NK-92 treated with Interleukin-12 subunit alpha and Interleukin-12 subunit beta, amount 100 ng/mL, for 24 hours (cell line): ENCODE measurements at places on chromosomes 1 and 21.

DNA sequence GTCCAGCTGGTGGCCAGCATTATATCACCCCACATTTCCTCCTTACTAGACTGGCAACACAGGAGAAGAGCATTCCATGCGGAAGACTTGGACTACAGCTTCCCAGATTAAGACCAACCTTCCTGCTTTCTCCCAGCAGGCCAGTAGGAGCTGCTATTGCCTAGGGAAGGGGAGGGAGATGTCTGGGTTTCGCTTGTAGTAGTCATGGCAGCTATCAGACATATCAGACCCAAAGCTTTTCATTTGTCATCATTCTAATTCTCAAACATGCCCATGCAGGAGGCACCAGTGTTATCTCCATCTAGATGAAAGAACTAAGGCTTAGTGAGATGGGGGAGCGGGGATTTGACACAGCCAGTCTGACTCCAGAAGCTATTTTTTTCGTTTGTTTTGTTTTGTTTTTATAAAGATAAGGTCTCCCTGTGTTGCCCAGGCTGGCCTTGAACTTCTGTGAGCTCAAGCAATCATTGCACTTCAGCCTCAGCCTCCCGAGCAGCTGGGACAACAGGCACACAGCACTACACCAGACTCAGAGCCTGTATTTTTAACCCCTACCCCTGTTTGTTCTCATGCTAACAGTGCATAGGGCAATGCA is 4.5 kb downstream of the PLA2G2A start:
- no peak for DNase-seq

GRCh38 chr1:37922767-37923550 is 23.9 kb downstream of the INPP5B start:
- peak; percentile 8 for DNase-seq

- no peak for DNase-seq
Observed at GRCh38 chr1:173330149-173330951, 123.2 kb upstream of the TNFSF4 start.

GRCh38 chr1:117093870-117094621 is 27.5 kb downstream of the TRIM45 start:
- DNase-seq, result peak; percentile 21

GRCh38 chr1:104884939-104885338 is 1135.2 kb downstream of the AMY1C start:
- DNase-seq, result no peak

DNA sequence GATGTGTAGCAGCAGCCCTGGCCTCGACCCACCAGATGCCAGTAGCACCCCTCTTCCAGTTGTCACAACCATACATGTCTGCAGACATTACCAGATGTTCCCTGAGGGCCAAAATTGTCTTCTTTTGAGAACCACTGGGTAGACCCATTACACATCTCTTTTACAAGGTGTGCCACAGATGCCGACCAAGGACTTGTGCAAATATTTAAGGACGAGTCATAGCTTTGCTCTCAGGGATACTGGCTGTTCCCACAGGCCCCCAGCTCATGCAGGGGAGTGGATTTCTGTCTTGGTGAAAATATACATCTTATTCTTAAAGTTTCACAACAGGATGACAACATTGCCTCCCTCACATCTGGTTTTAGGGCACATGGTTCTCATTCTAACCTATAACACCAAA is 59.4 kb upstream of the ZBTB18 start:
- DNase-seq, result no peak

DNA sequence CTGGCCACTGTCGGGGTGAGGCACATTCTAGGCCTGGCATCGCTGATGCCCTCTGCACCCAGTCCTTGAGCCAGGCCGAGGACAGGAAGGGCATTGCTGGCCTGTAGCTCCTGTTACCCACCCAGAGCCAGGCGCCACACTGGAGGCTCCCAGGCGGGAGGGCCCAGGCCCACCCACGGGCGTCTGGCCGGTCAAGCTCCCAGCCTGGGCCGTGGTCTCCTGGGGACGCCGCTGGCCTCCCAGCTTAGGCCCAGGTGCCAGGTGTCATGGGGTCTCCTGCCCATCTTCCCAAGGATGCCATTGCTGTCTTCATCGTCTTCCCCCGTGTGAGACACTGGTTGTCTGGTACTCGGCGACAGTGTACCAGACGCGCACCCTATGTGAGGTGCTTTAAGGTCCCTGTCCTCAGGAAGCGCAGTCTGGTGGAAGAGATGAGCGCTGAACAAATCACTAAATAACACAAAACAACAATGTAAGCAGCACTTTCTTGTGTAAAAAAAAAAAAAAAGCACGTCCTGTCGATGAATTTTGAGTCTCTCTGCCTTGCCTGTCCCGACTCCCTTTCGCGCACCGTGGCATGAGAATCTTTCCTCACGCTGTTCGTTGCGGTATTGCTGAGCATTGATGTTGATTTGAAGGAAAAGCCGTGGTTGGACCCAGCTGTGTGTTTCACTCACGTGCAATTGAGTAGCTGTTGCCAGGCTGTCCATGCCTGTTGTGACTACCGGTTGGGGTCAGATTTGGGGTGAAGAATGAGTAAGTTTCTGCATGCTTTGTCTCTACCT is 27.0 kb upstream of the TRAPPC10 start:
- DNase-seq, result no peak

DNA sequence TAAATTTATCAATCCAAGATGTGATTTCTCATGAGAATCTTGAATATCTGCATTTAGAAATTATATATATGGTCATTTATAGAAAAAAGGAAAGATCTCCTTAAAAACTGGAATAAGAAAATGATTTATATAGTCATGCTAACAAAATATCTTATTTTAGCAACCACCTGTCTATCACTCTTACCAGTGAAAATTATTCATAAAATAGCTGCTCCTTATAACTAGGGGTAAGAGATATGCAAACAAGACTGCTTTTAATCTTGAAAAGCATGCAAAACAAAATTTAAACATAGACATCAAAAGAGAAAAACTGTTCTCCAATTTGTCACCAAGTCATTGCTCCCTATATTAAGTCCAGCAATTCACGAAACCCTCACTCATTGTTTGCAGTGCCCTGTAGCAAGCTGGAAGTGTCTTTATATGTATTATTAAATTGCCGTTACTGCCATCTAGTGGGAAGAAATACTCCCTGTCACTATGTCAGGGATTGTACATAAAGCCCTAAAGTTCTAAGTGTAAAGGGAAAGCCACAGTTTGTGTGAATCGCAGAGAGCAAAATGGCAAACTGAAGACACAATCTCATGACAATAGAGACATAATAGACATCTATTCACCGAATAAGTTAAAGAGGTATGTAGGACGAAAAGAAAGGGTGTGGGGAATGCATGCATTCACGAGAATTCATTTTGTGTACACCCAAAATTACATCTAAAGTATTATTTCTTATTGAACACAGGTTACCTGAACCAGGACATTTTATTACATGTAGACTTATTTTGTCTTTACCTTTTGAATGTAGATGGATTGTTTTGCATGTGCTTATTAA is 600.5 kb downstream of the USP25 start:
- peak; percentile 0 for DNase-seq
